NCI-H226 (cell line): ENCODE measurements at places on chromosomes 2 and 18.

DNA sequence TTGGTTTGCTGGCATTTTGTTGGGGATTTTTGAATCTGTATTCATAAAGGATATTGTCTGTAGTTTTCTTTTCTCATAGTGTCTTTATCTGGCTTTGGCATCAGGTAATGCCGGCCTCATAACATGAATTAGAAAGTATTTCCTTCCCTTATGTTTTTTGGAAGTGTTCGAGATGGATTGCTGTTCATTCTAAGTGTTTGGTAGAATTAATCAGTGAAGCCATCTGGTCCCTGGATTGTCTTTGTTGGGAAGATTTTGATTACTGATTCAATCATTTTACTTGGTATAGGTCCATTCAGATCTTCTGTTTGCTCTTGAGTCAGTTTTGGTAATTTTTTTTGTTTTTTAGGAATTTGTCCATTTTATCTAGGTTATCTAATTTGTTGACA is 22.3 kb downstream of the KIAA1328 start:
- DNase-seq, result no peak

DNA sequence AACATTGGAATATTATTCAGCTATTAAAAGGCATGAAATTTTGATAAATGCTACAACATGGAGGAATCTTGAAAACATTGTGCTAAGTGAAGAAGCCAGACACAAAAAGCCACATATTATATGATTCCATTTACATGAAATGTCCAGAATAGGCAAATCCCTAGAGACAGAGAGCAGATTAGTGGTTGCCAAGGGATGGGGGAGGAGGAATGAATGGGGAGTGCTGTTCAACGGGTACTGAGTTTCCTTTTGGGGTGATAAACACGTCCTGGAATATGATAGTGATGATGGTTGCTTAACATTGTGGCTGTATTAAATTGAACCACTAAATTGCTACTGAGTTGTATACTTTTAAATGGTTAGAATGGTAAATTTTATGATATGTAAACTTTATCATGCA is 8.9 kb upstream of the TWSG1 start:
- no peak for DNase-seq

DNA sequence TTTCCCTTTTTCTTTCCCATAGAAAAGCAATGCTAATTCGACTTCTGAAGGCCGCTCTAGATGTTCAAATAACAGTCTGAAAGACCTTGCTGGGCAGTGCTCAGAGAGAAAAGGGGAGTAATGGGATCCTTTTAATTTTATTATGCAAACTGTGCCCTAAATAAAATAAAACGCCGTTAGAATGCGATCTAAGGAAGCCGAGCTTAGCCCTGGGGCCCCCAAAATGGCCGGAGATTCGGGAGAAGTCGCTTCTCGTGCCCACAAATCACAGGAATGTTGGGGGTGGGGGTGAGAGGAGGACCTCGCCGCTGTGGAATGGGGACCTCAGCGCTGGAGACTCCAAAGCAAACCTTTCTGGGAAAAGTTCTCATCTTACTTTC is 8.4 kb upstream of the POU3F3 start:
- no peak for DNase-seq

DNA sequence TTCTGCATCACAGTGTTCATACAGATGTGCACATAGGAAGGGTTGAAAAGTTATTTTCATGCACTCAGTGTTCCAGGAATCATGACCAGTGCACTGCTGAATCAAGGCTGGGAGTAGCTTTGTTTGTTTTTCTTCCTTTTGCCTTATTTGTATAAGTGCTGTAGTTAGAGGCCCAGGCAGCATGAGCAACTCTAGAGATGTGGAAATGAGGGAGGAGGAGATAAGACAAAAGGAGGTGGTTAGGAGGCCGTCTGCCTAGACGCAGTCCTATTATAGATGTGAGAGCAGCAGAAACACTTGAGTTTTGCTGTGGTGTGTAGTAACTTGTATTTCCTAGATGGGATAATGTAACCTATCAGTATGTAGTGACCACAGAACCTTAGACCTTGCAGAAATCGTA is 264.3 kb upstream of the RASGRP3 start:
- peak; percentile 85 for DNase-seq

DNA sequence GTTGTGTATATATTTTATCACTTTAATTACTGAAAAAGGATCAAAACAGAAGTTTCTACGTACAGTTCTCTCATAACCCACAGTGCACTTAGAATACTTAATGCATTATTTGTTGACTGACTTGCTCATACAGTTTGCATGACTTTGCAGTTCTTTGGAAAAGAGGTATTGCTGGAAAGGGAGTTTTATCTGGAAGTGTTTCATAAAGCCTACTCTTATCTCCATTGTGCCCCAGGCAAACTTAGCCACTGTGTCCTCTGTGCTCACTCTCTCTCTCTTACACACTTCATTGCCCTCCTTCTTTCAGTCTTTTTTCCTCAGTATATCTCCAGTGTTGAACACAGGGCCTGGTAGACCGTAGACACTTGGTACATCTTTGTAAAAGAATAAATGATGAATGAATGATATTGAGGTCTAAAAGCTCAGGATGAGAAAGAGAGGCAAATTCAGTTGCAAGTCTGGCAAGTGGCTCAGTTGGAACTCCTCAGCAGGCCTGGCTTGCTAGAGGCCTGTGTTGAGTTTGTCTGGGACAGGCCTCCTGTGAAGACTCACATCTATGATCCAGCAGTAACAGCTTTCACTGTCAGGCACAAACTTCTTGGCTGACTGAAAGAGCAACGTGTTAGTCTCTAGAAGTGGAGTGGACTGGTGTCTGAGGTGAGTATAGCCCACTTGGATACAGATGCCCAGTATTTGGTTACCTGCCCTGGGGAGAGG is 56.1 kb downstream of the SETBP1 start:
- peak; percentile 53 for DNase-seq

DNA sequence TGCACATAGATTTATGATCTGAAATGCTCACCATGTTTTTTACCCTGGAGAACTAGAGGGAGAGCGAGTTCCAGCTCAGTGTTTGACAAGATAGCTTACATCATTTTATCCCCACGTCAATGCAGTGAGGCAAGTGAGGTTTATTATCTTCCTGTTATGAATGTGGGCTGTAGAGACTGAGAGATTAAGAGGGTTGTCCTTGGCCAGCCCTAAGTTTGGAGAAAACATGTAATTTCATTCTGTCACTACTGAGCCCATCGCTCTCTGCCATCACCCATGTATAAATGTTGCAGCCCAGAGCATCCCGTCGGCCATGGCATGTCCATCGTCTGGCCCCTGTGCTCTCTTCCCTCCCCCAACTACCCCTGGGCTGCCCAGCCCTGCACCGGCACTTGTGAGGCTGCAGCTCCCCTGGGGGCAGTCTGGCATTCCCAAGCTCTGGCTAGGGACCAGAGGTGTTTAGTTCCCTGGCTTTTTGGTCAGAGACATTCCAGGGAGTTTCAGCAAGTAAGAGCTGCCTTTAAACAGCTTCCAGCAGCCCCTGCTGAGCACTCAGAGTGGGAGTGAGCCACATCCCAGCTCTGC is 136.7 kb downstream of the ANTXR1 start:
- DNase-seq, result peak; percentile 91

DNA sequence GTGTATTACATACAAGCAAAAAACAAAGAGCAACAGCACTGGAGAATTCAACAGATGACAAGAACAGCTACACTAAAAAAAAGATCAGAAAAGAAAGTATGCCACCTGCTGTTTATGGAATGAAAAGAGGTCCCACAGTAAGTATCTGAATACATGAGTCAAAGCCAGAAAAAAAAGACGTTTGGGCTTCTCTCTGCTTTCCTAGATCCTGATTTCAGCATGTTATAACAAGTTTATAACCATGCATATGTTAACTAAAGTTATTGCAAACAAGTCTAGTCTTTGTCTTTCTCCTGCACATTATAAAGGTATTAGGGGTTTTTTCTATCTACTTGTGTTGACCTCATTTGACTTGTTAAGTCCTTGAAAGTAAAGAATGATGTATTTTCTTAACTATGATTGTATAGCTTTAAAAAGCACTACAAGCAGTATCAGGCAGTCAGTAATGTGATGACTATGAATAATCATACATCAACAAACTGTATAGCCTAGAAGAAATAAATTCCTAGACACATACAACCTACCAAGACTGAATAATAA is 108.5 kb upstream of the COL5A2 start:
- DNase-seq, result peak; percentile 64

GRCh38 chr2:148730085-148730484 is 85.5 kb downstream of the EPC2 start:
- no peak for DNase-seq
